CD4-positive, alpha-beta T cell treated with Interleukin-10 for 1 hour (primary cell): ENCODE measurements at places on chromosomes 7 and 10.

- DNase-seq: no peak
Measured at GRCh38 chr10:10600004-10600403, 417.7 kb upstream of the CELF2 start.

DNA sequence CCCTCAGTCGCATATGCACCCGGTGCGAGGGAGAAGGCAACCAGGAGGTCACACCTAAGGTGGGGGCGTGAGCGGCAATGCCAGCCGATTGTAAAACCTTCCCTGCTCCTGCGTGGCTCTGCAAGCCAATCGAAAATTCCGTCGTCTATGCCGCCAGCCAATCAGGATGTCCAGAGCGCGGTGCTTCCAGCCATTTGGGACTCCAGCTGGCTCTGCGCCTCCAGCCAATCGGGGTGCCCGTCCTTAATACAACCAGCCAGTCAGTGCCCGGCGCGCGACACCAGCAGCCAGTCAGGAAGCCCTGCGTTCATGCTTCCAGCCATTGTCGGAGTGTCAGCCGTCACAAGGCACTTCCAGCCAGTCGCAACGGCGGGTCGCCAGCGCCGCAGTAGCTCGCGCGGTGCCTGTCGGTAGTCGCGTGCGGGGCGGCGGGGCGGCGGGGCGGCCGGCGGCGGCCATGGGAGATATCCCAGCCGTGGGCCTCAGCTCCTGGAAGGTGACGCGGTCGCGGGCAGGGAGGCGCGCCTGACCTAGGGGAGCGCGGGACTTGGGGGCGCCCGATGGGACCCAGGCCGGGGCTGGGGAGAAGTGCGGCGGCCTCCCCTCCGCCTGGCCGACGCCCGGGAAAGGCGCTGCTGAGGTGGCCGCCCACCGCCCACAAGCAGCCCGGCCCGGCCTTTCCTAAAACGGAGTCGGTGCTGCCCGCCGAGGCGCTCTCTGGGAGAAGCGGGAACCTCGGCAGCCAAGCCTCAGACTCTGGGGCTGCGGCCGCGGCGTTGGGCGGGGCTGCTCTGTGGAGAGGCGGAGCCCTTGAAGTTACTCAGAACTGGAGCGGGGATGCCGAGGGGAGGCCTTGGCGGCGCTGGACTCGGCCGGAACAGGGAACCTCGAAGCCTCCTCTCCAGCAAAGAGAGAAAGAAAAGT is at the start of gene AKR1E2:
Gene AKR1E2 (plus strand): TSS at position 340 of the 924 bp plus-strand sequence. CDS start 118 bp downstream, at position 458.
- DNase-seq: peak; percentile 89

GRCh38 chr10:31866118-31866670 is 62.4 kb downstream of the ARHGAP12 start:
- DNase-seq: no peak

- DNase-seq: no peak
Measured at GRCh38 chr10:51103554-51104217, 29.4 kb downstream of the PRKG1 start.

- no peak for DNase-seq
Measured at GRCh38 chr7:96539471-96539870, 170.2 kb downstream of the SEM1 start.

DNA sequence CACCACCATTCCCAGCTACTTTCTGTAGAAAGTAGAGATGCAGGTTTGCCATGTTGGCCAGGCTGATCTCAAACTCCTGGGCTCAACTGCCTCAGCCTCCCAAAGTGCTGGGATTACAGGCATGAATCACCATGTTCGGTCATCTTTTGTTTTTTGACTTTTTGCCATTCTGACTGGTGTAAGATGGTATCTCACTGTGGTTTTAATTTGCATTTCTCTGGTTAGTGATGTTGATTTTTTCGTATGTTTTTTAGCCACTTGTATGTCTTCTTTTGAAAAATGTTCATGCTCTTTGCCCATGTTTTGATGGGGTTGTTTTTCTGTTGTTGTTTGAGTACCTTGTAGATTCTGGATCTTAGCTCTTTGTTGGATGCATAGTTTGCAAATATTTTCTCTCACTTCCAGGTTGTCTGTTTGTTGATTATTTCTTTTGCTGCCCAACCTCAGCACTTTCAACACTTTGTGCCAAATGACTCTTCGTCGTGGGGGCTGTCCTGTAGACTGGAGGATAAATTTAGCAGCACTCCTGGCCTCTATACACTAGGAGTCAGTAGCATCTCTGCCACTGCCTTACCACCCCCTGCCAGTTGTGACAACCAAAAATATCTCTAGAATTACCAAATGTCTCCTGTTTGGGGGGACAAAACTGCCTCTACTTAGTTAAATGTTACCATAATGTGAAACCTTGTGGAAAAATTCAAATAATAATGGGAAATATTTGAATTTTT is 6.5 kb upstream of the CPED1 start:
- no peak for DNase-seq
